ENCODE measurements at places on chromosomes 2 and 18.

DNA sequence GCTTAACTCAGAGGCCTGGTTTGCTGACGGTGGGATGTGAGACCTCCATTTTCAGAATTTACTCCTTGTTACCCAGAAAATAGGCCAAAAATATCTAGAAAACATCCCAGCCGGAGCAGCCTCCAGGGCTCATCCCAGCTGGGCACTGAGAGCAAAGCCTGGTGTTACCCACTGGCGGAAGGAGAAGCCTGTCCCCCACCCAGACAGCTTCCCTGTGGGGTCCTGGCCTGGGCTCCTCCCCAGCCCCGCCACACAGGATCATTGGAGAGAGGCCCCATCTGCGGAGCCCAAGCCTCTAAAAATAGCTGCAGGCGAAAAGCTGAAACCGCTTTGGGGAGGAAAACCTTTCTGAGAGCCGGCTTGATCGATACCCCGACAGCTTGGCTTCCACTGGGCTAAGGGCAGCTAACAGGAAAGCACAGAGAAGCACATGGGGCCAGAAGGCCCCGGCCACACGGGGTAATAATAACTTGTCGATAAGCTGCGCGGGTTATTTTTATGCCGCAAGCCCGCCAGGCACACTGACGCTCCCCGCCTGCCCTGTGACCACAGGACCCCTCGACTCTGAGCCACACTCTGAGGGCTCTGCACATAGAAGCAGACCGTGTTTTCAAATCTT lies 26.9 kb upstream of the FAHD2A start:
- no peak for DNase-seq

DNA sequence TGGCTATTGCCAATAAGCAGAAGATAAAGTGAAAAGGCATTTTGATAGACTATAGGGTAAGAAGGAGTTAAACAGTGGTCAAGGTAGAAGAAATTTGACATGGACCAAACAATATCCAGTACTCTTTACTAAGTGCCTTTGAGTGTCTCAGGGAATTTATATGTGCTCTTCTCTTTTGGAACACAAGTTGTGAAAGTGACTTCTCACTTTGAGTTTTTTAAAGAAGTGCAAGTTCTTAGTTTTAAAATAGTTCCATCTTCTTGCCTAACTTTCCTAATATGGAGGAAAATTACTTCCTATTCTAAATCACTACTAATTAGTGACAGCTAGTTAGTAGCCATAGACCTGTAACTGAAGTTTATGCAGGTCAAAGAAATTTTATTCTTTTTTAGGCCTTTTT lies 63.4 kb downstream of the AFTPH start:
- no peak for DNase-seq

DNA sequence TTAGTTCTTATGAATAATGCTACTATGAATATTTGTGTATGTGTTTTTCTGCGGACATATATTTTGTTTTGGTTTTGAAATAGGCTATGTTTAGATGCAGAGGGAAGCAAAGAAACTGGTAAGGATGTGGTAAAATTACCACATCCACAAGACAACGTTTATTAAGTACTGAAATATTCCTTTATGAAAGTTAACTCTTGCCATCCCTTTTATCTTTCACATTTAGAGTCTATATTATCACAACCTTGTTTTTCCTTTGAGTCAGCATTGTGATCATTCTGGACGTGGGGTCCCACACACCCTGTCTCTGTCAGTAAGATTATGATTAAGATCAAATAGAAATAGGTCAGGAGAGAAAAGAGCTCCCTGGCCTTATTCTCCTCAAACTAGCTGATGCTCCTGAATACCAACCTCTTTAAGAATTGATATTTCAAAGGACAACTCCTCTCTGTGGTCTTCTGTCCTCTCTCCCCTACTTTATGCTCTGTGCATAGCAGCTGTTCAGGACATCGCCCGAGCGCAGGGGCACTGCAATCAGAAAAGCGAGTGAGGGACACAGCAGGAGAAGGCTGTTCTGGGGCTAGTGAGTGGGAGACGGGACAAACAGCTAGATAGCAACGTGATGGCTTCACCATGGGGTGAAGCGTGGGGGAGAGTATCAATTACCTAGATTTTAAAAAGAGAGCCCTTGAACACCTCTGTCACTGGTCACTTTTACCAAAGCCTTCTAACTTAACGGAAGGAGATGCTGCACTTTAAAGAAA lies 12.2 kb downstream of the METAP1D start:
- DNase-seq = no peak

- DNase-seq = no peak
These were observed 88.9 kb upstream of the CYP26B1 start for GRCh38 chr2:72236445-72237067.

GRCh38 chr2:158618891-158619490 lies 162.2 kb downstream of the PKP4 start:
- peak; percentile 36 for DNase-seq

DNA sequence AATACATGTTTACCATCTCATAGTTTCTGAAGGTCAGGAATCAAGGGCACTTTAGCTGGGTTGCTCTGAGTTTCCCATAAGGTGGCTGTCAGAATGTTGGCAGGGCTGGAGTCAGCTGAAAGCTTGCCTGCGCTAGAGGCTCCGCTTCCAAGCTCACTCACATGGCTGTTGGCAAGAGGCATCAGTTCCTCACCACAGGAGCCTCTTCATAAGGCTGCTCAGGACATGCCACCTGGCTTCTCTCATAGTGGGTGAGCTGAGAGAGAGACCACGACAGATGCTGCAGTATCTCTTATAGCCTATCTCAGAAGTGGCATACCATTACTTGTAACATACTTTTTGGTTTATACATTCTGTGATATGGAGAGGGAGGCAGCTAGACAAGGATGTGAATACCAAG lies 7.2 kb downstream of the HADHB start:
- DNase-seq = no peak

GRCh38 chr2:23628926-23629771 lies 244.2 kb downstream of the KLHL29 start:
- DNase-seq = no peak

- peak; percentile 86 for DNase-seq
These were observed 64.0 kb downstream of the INPP4A start for GRCh38 chr2:98508709-98509066.

DNA sequence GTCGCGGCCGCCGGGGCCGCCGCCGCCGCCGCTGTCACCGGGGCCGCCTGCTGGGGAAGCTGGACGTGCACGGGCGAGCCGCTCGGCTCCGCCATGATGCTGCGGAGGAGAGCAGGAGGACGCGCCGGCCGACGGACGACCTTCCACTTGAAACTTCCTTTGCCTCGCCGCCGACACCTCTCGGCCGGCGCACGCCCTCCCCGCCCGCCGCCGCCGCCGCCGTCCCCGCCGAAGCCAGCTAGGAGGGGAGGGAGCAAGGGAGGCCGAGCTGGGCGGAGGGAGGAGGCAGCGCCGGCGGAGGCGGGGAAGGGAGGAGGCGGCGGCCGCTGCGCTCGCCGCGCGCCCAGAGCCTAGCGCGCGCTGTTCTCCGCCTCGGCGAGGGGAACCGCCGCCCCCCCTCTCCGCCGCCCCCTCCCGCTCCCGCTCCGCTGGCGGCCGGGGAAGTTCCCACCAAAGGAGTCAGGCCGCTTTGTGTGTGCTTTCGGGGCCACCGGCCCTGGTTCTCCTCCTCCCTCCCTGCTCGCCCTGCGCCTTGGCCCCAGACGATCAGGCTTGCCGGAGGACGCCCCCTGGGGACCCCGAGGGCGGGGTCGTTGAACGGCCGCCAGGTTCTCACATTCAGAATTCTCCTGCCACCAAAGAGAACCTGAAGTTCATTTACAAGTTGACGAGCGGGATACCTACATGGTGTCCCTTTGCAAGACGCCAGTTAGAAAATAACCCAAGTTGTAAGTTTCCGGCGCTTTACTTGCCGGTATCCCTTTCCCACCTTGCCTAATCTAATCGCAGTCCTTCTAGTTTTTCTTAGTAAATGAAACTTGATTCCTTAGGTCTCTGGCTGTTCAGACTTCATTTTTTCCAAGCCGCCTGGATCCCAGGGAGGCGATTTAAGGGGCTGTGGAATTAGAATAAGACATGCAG lies at the start of gene STK39:
STK39 (minus strand) TSS at position 255 of the 921 bp plus-strand sequence; CDS start at position 95, 160 bp downstream.
- DNase-seq = peak; percentile 65

DNA sequence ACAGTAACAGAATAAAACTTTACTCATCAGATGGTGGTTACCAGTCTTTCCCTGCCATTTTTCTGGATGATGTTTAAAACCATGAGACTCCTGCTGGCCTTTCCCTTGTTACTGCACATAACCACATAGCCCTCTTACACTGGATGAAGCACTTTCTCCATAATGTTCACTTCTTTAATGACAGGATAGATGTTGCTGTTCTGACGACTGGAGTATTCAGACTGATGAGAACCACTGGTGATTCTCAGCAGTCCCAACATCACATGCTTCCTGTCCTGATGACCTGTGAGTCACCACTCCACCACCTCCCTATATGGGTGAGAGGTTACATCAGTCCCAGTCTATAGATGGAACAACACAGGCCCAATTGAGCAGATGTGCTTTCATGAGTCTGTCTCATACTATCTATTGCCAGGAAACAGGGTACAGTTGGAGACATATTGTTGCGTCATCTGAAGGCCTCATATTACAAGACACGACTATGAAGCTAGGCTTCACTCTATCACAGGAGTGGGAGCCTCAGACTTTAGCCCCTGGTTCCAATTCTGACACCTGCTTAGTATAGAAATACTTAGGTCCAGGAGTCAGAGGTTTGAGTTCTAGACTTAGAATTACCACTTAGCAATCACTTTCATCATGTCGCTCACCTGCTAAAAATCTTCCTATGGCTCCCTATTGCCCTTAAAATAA lies 145.7 kb upstream of the KLF7 start:
- DNase-seq = peak; percentile 83

DNA sequence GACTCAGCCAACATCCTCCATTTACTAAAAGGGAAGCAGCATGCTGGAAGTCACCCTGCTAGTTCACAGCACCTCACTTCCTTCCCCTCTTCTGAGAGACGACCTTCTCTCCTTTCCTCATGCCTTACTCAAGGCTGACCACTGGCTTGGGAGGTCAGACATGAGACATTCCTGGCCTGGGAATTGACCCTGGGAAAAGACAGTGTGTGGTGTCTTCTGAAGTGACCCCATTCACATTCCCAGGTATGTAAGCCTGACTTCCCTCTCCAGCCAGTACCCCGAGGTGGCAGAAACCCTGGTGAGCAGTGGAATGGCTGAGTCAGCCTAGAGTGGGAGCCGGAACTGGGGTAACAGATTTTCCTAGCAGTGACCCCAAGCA lies 92.4 kb downstream of the PLB1 start:
- DNase-seq = no peak

DNA sequence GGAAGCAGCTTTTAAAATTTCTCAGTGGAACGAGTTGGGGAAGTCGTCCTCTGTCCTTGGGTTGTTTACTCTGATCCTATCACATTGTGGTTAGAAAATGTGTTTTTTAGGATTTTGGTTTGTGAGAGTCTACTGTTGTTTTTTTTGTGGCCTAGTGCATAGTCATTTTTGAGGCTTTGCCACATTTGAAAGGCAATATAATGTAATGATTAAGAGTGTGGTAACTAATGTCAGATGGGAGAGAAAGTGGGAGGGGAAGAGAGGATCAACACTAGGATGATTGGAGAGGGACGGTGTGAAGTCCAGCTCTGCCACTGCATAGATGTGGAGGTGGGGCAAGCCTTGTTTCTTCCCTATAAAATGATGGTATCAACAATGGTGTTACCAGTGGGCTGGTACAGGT lies 8.5 kb downstream of the SP140L start:
- DNase-seq = peak; percentile 94

DNA sequence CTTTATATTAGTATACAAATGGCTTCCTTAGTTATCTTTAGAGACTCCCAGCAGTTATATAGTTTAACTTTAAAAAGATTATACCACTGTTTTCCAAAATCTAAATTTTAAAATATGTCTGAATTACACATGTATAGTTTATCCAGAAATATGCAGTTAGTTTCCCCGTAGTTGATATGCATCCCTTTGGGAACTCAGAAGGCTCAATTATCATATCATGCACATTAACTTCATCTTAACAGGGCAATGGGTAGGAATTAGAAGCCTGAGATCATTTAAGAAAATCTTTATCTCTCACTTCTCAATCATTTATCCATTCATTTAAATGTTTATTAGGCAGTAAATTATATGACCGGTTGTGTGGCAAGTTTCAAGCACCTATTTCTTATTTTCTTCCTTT lies 27.2 kb downstream of the NLRC4 start:
- no peak for DNase-seq

DNA sequence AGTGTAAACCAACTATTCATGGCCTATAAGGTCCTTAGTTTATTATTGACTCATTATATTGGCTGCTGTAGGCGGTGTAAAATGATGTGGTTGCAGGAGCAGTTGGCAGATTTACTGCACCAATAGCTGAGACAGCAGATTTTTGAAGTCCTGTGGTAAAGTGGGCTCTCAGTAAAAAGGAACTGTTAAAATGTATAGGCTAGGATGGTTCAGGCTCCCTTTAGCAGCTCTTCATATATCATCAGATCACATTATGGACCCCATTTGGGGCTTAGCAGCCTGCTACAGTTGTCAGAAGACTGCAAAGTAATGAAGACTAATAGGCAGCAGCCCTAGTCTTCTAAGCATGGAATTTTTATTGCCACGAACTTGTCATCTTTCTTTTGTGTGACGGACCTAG lies 27.8 kb downstream of the MTX2 start:
- DNase-seq = peak; percentile 33

GRCh38 chr2:232794981-232795380 lies 18.6 kb upstream of the KCNJ13 start:
- DNase-seq = no peak

GRCh38 chr2:187377340-187377739 lies 70.7 kb downstream of the CALCRL start:
- no peak for DNase-seq

Data from OCI-M1 (cell line).